ENCODE measurements at places on chromosomes 3 and 15. TPM values are rescaled to one million over a fixed set of nuclear protein-coding genes. Genes with fewer than 3 reads are reported as not detected.

The GPR62 gene
- 0.07 TPM for total RNA-seq

The STRIT1 gene
- not detected for total RNA-seq

The ZNF502 gene
- 3.6 TPM for total RNA-seq

The AHSG gene
- not detected for total RNA-seq

The ZNF620 gene
- total RNA-seq = 6.6 TPM

The GRIP2 gene
- total RNA-seq = not detected

DNA sequence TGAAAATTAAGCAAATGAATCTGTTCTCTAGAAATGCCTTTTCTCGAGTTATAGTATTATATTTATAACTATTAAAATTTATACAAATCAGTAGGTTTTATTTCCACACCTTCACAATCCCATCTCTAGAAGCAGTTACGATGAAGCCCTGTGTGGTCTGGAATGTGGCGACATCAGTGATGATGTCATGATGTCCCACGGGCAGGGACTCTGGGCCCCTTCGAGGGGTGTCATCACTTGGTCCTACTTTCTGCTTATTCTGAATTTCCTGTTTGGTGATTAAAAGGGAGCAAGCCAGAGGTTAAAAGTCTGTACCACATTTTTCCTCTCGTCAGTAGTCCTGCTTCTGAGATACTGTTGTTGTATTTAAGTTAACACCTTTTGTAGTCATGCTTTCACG is 67.4 kb downstream of the PIK3R4 start:
- no peak for DNase-seq

DNA sequence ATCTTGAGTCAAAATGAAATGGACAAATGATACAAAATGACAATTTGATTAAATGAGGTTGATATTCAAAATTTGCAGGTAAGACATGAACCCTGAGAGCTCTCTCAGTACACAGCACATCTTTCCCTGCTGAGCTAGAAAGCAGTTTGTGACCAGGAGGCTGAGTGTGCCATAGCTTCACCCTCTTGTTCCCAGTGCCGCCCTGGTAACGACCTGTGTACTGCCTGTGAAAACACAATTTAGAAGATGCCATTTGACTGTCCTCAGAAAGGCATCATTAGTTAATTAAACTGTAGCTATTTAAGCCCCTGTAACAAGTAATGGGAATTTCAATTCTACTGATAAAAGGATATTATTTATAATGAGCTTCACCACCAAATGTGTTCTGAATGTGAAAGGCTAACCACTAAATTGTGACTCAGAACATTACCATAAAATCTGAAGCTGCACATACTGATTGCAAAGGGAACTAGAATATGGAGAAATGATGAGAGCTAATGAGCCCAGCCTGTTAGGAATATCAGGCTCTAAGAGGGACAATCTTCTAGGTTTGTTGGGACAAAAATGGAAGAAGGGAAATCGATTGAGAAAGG is 212.9 kb upstream of the ARPP21 start:
- no peak for DNase-seq

DNA sequence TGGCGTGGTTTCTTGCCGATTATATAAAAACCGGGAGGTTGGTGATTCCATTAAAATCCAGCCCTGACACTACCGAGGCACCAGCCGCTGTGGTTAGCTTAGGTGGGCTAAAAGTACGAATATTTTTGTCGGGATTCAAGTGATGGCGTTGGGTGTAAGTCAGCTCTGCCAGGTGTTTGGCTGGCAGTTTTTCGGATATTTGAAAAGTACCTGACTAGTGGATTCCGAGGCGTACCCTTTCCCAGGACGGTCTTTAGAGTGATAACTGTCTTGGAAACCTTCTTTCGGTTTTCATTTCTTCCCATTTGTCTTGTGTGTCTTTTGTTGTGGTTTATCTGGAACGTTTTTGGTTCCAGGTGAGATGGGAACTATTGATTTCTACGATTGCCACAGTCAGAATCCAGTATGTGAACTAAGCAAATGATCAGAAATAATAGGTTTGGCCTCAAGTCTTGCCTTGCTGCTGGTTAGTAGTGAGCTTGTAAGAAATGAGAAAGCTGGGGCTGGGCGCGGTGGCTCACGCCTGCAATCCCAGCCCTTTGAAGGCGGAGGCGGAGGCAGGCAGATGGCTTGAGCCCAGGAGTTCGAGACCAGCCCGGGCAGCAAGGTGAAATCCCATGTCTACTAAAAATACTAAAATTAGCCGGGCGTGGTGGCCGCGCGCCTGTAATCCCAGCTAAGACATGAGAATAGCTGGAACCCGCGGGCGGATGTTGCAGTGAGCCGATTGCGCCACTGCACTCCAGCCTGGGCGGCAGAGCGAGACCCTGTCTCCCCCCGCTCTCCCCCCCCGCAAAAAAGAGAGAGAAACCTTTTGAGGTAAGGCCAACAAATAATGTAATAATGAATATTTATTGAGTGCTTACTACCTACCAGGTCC is 1.4 kb downstream of the FYTTD1 start:
- no peak for DNase-seq

DNA sequence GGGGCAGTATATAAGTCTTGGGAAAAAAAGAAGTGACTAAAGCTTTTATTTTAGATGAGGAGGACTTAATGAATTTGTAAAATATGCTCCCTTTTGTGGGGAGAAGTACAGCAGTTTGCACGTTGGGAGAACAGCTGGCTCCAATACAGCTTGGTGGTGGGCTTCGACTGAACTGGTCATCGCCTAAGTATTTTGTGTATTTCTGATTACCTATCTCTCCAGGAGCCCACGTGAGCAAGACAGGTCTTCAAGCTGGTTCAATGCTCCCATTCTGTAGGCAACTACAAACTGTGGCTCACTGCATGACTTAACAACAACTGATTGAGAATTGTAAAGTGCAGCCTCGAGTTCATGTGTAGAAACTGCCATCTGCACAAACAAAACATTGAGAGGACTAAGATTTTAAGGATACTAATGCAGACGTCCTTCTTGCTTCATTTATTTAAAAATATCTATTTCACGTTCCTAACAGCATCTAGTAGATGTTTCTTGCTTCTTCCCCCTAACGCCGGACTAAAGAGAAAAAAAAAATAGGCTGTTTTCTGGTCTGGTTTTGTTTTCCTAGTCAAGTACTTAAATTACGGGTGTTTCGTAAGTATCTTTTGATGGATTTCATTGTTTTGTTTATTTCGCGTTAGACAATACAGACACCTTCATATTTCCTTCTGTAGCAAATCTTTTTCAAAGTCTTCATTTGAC is 1.4 kb upstream of the GREM1 start:
- DNase-seq = no peak

GRCh38 chr3:127658234-127658633 is 14.5 kb upstream of the ABTB1 start:
- no peak for DNase-seq

DNA sequence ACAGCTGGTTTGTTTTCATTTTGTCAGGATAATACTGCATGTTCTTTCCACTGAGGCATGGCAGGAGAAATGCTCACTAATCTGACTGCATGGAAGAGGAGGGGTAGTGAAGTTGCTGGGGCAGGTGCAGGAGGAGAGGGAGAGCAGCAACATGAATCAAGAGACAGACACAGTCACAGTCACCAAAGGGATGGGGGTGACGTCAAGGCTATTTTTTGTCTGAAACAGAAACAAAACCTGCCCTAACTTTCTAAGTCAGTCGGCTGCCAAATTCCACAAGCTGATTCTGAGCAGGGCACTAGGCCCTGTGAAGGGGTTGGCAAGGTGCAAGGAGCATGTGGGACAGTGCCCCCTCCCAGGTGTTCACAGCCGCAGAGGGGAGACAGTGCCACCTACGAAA is 186.6 kb upstream of the NSMCE3 start:
- no peak for DNase-seq

- DNase-seq = peak; percentile 7
Measured at GRCh38 chr3:10116138-10116460, 624 bp downstream of the BRK1 start.

- no peak for DNase-seq
Measured at GRCh38 chr3:156181509-156181908, 61.1 kb downstream of the KCNAB1 start.

DNA sequence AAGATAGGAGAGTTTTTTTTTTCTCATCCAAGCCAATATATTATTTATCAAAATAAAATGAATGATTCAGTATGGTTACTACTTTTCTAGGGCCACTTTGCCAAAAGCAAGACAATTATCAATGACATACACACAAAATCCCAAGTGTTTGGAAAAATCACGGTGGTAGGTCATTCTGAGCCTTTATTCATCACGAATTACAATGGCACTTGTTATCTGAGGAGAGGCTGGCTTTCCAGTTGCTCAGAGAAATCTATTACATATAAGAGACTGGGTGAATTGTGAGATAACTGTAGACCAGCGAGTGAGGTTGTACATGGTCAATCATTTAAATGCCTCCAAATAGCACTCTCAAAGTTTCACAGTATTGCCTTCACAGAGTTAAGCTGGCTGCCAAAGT is 20.4 kb upstream of the FGF12 start:
- DNase-seq = no peak

DNA sequence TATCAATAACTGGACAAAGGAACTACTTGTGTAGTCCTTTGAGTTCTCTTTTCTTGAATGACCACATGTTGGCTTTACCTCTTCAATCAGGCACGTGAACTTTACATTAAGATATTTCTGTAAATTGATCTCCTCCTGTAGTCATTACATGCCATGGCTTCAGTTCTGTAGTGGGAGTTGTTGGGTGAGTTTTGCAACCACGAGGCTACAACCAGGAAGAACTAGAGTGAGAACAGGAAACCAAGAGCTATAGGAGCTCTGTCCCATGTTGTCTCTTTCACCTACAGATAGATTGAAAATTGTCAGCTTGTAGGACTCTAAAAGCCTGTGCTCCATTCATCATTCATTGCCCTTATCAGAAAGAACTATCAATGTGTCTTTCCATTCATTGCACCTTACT is 2.0 kb downstream of the RSRC1 start:
- DNase-seq = no peak

GRCh38 chr15:76336254-76337058 is at the start of gene ISL2:
TSS of gene ISL2 (plus strand) at chr15:76336773. CDS start at chr15:76336884, 111 bp downstream.
- peak; percentile 40 for DNase-seq

DNA sequence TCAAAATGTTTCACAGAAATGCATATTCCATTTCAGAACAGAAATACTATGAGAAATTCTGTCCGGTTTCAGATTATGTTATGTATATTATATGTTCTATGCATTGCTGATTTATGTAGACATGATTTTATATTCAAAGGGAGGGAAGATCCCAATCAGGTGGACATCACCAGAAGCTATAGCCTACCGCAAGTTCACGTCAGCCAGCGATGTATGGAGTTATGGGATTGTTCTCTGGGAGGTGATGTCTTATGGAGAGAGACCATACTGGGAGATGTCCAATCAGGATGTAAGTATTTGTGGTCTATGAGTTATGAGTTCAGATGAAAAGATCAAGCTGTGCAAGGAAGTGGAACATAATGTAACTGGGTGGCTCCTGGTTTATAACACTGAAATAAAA is 341.7 kb downstream of the EPHA3 start:
- DNase-seq = no peak

DNA sequence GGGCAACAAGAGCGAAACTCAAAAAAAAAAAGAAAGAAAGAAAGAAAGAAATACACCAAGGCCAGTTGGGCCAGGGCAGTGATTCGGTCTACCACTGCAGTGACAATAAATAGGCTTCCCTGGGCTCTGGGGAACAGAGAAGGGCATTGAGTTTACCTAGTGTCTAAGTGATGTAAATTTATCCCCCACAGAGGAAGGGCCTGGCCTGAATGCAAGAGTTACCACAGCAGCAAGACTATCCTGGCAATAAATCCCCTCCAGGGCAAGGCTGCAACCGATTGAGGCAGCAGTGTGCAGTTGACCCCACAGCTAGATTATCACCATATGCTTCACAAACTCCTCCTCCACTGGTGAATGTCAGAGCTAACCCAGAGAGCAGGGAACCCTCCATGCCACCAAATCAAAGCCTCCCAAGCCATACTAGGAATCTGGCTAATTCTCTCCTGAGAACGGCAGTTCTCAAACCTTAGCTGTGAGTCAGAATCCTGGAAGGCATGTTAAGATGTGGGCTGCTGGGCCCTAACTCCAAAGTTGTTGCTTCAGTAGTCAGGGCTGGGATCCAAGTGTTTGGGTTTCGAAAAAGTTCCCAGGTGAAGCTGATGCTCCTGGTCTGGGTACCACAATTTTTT is 64.3 kb upstream of the GATM start:
- no peak for DNase-seq

DNA sequence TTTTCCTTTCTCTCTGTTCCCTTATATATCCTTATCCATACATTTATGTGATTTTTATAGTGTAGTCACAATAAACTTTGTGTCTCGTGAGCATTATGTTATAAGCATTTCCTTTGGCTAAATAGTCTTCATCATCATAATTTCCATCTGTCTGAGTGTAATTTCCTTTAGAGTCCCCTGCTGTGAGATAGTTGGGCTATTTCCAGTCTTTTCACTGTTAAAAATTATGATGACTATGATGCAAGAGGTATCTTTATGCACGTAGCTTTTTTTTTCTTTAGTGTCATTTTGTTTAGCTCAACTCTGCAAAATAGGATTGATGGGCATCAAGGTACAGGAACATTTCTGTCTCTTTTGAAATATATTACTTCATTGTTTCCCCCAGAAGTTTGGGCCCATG is 26.9 kb upstream of the CA12 start:
- no peak for DNase-seq

- no peak for DNase-seq
Measured at GRCh38 chr3:187919048-187919447, 173.8 kb upstream of the BCL6 start.

DNA sequence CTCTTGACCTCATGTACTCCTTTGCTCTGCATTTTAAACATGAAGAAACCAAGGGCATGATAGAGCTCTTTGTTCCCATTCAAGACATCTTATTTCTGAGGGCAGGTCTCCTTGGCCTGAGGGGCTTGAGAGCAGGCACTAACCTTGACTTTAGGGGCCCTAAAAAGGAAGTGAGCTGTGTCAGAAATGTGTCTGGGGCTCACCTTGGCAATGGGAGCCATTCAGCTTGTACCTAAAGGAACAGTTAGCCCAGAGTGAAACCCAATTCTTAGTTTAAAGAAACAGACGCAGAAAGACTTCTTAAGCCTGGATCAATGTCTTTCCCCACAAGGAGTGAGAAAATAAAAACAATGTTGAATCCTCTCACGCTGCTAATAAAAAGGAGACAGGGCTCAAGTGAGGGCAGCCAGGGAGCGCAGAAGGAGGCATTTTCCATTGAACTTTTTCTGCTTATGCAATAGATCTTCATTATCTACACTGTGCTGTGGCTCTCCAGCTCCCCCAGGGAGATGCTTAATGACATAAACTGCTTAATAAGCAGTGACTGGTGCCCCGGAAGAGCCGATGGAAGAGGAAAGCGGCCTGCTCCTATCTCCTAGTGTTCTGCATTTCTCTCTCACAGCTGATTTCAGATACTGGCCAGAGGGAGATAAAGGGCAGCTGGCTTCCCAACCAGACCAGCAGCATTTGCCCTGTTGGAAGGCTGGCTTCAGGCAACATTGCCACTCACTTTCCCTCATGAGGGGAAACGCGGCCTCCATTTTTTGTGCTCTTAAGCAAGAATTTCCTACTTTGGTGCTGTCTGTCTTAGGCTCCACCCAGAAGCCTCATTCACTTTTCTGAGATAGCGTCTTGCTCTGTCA is 152.0 kb downstream of the OPA1 start:
- DNase-seq = no peak

DNA sequence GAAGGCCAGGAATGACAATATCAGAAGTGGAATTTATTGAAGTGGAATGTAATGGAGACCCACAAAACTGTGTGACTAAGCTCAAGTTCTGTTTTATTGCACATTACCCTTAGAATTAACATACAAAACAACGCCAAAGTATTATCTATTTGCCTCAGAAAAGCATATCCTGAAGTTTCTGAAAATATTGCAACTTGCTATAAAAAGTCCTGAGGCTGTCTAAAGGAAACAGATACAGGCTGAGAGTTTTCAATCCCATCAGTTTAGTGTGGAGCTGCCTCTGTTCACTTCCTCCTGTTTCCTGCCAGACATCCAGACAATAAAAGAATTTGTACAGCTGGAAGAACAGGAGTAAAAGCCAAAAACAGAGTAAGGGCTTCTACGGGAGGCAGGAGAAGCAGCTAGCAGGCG is 108.8 kb downstream of the FBN1 start:
- peak; percentile 81 for DNase-seq

Data from pulmonary artery endothelial cell (primary cell).